Adrenal gland (tissue), 19 donors: ENCODE measurements at places on chromosomes 11 and 22.

DNA sequence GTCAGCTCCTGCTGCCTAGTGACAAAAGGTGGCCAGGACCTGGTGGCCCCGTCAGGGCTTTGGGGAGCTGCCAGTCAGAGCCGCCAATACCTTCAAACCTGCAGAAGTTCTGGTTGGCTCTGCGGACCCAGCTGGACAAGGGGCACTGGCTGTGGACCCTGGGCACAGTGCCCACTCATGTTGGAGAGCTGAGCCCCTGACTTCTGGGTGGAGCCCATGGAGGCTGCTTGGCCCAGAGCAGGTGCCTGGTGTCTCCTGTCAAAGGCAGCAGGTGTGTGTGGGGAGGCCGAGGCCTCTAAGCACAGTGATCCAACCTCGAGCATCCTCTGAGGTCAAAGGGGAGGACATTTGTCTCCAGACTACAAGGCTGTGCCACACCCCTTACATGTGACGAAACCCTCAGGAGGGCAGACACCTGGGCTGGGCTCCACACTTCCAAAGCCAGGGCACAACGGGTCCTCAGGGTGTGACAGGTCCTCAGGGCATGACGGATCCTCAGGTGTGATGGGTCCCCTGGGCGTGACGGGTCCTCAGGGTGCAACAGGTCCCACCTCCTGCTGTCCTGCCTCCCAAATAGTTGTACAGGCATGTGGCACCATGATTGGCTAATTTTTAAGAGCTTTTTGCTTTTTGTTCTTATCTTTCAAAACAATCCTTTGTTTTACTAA, 37.0 kb downstream of the MUC2 start:
- DNase-seq = no peak

DNA sequence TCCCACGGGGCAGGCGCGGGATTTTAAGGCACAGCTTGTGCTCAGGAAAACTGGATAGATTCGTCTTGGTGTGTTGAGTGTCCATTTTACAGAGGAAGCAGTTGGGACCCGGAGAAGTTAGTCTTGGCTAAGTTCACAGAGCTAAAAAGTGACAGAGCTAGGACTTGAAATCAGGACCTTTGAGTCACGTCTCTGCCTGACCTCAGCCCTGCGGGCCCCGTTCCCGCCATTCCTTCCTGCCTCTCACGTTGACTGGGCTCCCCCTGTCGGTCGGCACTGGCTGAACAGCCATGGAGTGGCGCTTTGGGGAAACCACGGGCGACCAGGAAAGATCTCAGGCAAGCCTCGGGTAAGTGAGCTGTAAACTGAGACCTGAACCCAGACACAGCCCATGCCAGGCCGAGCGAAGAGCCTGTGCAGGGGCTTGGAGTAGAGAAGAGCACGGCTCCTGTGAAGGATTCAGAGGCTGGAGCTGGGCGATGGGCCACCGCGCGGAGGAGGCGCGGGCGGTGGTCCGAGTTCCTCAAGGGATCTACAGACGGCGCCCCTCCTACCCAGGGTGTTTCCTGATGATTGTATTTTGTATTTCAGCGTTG, 54.1 kb downstream of the WNT11 start:
- peak; percentile 92 for DNase-seq

- DNase-seq = no peak
These were observed 1.2 kb downstream of the VEGFB start for GRCh38 chr11:64235437-64236161.

DNA sequence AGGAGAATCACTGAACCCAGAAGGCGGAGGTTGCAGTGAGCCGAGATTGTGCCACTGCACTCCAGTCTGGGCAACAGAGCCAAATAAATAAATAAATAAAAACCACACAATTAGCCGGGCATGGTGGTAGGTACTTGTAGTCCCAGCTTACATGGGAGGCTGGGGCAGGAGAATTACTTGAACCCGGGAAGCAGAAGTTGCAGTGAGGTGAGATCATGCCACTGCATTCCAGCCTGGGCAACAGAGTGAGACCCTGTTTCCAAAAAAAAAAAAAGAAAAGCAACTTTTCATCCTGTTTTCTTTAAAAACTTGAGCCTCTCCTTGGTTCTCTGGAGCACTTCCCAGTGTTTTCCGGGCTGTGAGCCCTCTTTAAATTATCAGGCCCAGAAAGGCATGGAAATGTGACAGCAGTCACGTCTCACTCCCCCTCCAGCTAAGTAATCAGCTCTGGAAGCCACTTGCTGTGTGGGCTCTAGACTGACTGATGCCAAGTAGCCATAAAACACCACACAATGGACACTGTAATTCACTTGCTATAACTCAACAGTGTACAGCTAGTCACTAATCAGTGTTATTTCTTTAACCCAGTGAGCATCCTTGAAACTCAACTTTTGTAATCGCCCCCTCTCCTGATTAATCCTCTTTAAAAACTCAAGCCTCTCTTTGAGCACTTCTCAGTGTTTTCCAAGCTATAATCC, 13.0 kb upstream of the MCHR1 start:
- no peak for DNase-seq

- DNase-seq = no peak
These were observed 7.0 kb downstream of the PARVG start for GRCh38 chr22:44187652-44188230.

GRCh38 chr11:120581313-120581712, 69.8 kb downstream of the GRIK4 start:
- DNase-seq = no peak
